ENCODE measurements at places on chromosomes 1 and 21.

- DNase-seq, result no peak
Observed at GRCh38 chr1:241286486-241286885, 70.5 kb downstream of the RGS7 start.

- DNase-seq, result peak; percentile 48
Observed at GRCh38 chr1:59743324-59744091, 71.2 kb upstream of the HOOK1 start.

DNA sequence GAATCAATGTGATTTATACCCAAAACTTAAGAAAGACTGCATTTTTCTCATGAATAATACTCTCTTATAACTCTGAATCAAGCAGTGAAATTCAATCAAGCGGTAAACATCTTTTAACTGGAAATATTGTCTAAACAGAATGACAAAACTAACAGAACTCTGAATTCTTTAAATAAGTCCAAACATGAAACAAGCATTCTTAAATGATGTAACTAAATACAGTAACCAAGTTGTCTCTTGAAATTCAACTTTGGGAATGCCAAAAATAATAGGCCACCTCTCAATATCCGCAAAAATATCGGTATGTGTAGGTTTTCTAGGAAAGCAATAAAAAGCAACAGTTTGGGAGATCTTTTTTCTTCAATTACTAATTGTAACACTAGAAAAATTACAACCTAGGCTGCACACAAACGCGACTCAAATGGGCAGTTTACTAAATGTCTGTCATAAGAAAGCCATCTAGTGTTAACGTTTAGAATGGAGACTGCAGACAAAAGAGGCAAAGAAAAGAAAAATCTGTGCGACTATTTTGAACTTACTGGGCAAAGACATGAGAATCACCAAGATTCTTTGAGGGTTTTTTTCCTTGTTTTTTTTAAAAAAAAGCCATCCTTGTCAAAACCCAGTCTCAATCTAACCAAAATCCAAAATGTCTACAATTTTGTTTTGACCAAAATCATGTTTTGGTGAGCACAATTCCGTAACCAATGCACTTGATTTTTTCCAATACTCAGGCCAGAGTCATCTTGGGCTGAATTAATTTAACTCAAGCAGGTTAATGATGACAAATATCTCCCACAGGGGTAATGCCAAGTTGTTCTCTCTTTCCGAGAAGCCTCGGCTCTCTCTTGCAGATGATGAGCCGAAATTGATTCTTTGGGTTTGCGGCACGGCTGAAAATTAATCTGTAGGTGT, 1.3 kb downstream of the SIPA1L2 start:
- peak; percentile 18 for DNase-seq

GRCh38 chr1:180186831-180187230, 32.2 kb downstream of the QSOX1 start:
- DNase-seq, result no peak

- no peak for DNase-seq
Observed at GRCh38 chr1:77036560-77036959, 169.3 kb downstream of the ST6GALNAC5 start.

DNA sequence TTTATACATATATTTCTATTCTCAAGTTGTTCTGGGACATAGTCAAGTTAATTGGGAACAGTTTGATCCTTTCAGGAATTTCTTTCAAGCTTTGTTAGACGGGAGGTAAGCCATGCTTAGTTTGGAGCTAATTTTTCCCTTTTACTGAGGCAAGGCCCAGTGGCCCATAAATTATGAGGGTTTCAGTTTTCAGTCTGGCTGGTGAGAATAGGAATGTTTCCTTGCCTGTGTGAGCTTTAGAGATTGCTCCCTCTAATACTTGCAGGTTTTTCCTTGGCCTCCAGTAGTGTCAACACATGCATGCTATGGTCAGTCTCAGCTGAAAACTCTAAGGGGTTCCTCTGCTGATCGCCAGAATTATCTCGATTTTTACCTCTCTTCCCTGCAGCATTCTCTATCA, 14.1 kb upstream of the PHGDH start:
- DNase-seq, result no peak

DNA sequence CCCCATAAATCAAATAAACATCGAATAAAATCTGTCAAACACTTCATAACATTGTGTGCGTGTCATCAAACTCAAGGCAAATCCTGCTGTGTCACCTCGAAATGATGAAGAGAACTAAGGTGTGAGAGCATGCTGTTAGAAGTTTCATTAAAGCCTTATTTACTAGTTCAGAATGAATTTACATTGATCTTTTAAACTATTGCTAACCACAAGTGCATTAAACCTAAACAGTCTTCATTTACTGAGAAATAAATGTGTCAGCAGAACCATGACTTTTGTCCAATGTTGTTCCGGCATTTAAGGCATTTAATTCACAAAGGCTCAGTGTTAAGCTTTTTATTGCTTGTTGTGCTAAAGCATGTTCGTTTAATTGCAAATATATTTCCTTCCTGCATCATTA, 474.4 kb downstream of the SETD4 start:
- DNase-seq, result no peak

DNA sequence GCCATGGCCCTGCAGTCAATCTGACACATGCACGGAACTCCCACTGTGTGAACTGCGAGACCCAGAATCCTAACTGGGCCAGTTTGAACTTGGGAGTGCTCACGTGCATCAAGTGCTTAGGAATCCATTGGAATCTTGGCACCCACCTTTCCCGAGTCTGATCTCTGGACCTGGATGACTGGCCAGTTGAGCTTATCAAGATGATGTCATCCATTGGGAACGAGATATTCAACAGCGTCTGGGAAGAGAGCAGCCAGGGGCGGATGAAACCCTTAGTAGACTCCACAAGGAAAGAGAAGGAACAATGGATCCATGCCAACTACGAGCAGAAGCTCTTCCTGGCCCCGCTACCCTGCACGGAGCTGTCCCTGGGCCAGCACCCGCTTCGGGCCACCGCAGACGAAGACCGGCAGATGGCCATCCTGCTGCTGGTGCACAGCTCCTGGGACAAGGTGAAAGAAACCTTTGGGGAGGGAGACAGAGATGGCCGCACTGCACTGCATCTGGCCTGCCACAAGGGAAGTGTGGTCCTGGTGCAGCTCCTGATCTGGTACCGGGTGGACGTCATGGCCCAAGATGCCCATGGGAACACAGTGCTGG, 3.1 kb upstream of the TDRD5 start:
- DNase-seq, result no peak

DNA sequence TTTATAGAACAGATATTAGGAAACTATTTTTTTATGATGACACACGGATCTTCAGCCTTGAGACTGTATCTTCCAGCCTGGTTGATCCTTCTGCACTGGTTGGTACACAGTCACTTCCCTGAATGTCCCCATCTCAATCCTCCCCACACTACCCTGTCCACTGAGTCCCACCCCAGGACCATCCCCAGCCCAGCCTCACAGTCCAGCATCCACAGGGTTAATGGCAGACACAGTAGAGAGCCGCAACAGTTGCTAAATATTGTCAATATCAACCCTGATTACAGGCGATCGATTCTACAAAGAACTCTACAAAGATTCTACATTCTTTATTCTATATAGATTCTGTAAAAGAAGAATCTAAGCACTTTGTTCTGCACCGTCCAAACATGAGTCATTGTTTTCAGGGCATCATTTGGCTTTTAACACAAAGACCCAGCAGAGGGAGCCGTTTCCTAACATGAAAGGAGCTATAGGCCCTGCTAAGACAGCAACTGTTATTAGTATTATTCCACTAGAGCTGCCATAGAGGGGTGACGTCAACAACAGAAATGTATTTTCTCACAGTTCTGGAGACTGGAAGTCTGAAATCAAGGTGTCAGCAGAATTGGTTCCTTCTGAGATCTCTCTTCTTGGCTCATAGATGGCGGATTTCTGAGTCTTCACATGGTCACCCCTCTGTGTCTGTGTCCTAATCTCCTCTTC, 30.1 kb upstream of the IFNAR2 start:
- DNase-seq, result peak; percentile 86

- no peak for DNase-seq
Observed at GRCh38 chr1:231266811-231267322, 25.9 kb downstream of the GNPAT start.

GRCh38 chr1:156090138-156090839, 8.0 kb upstream of the MEX3A start:
- peak; percentile 45 for DNase-seq

DNA sequence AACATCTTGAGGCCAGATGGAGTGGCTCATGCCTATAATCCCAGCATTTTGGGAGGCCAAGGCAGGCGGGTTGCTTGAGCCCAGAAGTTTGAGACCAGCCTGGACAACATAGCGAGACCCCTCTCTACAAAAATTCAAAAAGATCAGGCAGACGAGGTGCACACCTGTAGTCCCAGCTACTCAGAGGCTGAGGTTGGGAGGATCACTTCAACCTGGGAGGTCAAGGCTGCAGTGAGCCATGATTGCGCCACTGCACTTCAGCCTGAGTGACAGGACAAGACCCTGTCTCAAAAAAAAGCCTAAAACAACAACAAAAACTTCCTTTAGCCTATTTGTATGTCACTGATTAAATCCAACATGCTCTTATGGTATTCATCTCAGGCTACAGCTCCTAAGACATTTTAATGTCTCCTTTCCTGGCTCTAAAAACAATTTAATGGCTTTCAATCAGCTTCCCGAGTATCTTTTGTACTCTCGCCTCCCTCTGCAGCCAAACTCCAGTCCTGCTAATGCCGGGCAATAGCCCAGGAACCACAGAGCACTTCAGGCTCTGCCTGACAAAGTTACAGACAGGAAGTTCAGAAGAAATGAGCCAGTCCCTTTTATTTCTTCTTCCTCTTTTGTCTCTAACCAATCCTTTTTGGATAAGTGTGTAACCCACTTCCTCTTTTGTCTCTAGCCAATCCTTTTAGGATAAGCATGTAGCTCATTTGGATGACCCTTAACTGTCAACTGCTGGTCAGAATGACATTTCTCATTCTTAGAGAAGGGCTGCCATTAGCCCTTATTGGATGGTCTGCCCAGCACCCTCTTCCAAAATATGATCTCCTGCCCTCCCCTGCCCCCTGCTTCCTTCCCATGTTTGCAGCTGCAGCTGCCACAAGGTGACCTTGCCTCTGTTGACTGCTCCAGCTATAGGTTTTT, 6.6 kb upstream of the DOP1B start:
- peak; percentile 96 for DNase-seq

- DNase-seq, result no peak
Observed at GRCh38 chr1:230737622-230738262, 9.4 kb upstream of the CAPN9 start.

GRCh38 chr1:156444407-156445001, 56.1 kb downstream of the MEF2D start:
- DNase-seq, result peak; percentile 68

- DNase-seq, result peak; percentile 49
Observed at GRCh38 chr21:43345746-43346409, 81.1 kb downstream of the SIK1 start.

GRCh38 chr1:109901141-109901523, 9.5 kb upstream of the CSF1 start:
- no peak for DNase-seq

GRCh38 chr1:27646676-27647075, 11.7 kb upstream of the FGR start:
- DNase-seq, result no peak

DNA sequence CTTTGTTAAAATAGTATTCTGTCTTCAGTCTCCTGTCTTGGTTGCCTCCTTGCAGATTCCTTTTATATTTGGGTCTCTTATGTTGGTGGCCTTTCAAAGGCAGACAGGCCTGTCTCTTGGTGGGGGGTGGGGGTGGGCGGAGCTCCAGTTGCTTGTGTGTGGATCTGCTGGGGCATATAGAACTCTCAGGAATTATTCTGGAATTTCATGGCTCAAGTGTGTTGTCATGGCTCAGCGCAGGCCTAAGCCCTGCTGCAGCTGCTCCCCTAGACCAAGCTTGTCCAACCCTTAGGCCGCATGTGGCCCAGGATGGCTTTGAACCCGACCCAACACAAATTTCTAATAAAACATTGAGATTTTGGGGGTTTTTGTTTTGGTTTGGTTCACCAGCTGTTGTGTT, 8.0 kb downstream of the C1orf35 start:
- DNase-seq, result no peak

DNA sequence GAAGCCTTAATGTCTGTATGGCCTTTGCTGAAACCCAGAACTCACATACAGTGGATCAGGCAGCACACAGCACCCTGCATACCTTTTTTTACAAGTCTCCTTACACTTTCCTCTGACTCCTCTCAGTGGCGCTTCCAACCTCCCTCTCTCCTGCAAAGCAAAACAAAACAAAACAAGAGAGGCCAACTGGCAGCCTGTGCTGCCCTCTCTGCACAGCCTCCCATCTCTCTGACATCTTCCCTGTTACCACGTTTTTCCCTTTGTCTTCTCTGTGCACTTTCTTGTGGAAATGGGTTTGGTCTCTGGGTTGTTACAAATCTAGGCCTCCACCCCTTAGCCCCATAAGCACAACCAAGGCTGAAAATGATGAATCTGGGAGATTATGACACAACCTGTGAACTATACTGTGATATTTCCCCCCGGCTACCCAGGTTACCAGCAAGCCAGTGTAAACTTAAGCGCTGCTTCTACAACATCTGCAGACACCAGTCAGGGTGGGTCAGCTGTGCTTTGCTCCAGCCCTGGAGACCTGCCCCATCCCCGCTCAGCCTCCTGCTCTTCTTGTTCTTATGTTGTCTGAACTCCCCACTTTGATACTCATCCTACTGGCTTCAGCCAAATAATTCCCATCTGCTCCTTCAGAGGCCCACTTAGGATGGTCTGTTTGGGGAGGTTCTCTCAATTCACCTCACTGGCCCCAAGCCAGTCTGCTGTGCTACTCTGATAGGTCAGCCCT, 54.9 kb upstream of the FMOD start:
- no peak for DNase-seq

DNA sequence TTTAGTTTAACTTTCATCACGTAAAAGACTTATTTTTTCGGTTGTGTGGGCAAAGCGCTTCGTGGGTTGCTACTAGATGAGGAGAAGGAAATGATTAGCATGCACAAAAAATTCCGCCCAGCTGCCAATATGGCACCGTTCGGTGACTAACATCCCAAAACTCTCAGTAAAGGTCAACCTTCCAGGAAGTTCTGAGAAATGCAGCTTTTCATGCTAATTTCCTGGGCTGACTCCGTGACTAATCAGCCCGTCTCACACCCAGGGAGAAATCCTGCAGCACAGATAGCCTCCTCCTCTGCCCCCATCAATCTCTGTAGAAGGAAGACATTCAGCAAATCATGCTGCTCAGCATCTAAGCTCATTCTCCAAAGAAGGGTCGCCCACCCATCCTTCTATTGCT, 34.1 kb downstream of the TMCO4 start:
- DNase-seq, result no peak

- DNase-seq, result no peak
Observed at GRCh38 chr1:178004926-178005391, 35.1 kb upstream of the SEC16B start.

DNA sequence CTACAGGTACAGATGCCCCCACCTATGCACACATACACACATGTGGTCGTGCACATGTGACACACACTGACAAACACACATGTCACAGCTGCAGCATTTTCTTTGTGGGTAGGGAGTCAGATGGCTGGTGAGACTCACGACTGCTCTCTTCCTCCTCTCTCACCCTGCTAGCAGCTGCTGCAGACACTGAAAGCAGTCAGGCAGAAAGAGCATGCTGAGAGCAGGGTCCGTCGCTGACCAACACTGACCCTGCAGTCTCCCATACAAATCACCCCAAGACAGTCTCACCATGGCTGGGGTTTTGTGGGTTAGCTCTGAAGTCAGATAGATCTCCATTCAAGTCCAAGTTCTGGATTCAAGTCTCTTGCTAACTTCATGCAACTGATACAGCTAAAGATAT, 188.3 kb downstream of the ASTN1 start:
- DNase-seq, result no peak

- DNase-seq, result no peak
Observed at GRCh38 chr1:5916572-5917280, 75.5 kb downstream of the NPHP4 start.
